Stimulated activated CD8-positive, alpha-beta memory T cell treated with anti-CD3 and anti-CD28 coated beads, Interleukin-4, amount 100 ng/mL, for 1 hour (primary cell): ENCODE measurements at places on chromosomes 11 and 22.

DNA sequence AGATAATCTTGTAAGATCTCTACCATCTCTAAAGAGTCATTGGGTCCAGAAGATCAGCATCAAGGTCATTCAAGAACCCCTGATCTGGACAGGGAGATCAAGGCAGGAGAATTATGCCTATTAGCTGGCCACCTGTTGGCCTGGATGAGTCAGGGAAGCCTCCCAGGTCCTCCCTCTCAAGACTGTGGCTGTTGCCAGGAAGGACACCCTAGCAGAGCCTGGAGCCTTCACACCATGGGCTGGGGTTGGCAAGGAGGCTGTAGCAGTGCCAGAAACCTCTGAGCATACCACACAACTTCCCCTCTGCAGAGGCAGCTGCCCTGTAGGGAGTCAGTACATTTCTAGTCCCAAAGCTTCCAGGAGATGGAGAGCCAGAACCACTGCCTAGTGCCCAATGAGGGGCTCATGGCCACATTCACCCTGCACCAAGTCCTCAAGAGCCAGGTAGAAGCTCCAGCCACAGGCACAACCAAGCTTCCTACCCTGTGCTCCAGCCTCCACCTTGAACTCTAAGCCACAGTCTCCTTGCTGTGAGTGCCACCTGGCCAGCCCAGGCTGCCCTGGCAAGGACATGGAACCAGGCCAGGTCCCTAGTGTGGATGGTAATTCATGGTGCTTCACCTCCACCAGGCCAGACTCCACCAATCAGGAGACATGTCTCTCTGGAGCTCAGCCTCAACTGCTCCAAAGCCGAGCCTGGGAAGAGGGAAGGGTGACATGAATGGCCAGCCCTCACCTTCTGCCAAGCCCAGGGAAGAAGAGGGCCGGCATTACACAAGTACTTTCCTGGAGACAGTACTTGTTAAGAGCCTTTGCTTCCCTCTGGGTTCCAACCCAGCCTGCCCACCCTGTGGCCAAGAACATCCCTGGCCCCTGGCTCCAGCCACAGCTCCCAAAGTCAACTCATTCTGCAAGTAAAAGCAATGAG is 124.3 kb downstream of the BUD13 start:
- DNase-seq = no peak

DNA sequence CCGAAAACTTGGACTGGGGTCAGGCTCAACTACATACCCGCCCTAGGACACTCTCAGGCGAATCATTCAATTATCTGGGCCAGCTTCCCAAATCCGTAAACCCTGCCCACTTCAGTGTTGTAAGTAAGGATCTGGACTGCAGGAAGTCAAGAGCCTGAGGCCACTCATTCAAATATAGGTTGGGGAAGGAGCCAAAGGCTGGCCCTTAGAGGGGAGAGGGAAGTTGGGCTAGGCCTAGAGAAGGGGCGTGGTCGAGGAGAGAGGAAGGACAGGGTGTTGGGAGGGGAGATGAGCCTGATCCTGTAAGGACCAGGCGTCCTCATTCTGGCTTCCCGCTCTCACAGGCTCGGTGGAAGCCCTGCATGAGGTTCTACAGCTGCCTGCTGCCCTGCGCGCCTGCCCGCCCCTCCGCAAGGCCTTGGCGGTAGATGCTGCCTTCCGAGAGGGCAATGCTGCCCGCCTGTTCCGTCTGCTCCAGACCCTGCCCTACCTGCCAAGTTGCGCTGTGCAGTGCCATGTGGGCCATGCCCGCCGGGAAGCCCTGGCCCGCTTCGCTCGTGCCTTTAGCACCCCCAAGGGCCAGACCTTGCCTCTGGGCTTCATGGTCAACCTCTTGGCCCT is 3.0 kb downstream of the SAC3D1 start:
- no peak for DNase-seq

DNA sequence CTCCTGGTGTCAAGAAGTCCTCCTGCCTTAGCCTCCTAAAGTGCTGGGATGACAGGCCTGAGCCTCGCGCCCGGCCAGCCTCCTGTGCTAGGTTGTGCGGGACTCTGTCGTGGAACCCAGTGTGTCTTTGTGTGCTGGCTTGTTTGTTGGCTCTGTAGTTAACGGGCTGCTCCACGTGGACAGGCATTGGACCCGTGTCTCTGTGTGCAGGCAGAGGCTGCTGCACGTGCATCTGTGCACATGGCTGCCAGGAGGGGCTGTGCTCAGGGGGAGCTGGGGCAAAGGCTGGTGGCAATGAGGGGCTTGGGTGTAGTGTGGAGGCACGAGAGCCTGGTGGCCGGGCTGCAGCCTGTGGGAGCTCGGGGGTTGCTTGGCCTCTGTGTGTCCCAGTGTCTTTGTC is 121.3 kb upstream of the ALDH3B2 start:
- no peak for DNase-seq

- DNase-seq = no peak
These were observed 9.2 kb downstream of the POU2AF3 start for GRCh38 chr11:111307472-111308108.

GRCh38 chr11:30619767-30620166 is 33.6 kb upstream of the MPPED2 start:
- no peak for DNase-seq

GRCh38 chr22:33896575-33897447 is 23.5 kb downstream of the LARGE1 start:
- DNase-seq = no peak

DNA sequence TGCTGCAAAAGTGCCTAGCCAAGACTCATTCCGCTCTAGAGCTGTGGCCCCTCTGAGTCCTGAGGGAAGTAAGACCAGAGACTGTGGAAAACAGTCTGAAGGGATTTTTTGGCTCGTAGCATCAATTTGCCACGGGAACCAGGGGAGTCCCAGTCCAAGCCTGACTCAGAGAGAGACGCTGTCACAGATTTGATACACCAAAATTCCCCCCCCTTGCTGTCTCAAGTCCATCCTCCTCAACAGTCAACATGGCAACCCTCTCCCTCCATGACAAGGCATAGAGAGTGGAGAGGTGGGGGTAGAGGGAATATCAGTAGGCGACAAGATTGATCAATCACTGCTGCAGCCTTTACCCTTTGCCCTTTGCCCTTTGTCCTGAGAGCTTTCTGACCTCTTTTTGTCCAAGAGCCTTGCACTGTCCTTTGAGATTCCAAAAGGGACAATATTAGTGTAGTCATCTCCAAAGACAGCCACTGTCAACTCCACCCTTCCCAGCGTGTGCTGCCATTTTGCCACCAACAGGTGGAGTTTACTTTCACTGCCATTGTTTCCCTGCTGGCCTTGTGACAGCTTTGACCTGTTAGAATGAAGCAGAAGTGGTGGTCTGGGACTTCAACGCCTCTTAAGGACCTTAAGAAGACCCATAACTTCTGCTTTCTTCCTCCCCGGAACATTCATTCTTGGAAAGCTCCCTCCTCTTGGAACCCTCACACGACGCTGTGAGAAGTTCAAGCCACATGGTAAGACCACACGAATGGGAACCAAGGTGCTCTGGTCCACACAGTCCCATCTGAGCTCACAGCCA is 7.3 kb downstream of the SLC15A3 start:
- DNase-seq = no peak

DNA sequence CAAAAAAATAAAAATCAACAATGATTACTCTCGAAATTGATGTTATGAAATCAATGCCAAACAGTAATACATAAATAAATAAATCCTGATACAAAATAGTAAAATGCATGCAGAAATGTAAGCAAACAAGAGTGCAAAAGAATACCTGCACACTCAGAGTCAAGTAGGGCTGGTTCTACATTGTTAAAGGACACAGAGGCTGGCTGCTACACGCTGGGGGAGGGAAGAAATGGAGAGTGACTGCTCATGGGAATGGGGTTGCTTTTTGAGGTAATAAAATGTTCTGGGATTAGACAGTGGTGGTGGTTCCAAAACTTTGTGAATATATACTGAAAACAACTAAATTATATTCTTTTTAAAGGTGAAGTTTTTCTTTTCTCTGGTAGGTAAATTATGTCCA is 32.1 kb downstream of the MAPK1 start:
- DNase-seq = no peak

GRCh38 chr22:17873804-17874203 is 99.5 kb upstream of the BID start:
- no peak for DNase-seq

DNA sequence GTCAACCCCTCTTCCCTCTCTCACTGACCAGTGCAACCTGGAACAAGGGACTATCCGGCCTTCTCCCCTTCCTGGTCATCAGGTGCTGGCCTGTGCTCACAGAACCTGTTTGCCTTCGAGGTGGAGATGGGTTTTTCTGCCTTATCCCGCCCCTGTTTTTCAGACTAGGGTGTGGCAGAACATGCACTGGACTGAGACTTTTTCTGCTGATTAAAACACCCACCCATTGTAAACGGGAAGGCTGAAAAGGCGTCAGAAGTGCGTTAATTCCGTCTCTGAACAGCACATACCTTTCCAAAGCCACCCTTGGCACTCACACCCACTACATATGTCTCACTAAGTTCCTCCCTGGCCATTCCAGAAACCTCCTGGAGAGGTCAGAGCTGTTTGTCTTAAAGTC is 4.4 kb upstream of the B3GNT6 start:
- DNase-seq = no peak

GRCh38 chr22:28237112-28237511 is 318.1 kb upstream of the PITPNB start:
- DNase-seq = no peak

DNA sequence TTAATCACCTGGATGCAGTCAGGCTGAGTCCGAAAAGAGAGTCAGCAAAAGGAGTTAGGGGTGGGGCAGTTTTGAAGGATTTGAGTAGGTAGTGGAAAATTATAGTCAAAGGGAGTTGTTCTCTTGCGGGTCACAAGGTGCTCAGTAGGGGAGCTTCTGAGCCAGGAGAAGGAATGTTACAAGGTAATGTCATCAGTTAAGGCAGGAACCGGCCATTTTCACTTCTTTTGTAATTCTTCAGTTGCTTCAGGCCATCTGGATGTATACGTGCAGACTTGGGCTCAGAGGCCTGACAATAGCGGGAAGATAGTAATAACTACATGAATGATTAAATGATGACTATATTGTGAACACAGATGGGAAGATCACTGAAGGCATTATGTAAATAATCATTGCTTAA is 6.2 kb downstream of the SC5D start:
- DNase-seq = no peak

GRCh38 chr22:35958334-35958733 is 70.3 kb downstream of the RBFOX2 start:
- no peak for DNase-seq

- no peak for DNase-seq
These were observed 38.7 kb downstream of the MRTFA start for GRCh38 chr22:40597526-40598430.

GRCh38 chr22:36858156-36858555 is 2.6 kb upstream of the NCF4 start:
- no peak for DNase-seq

DNA sequence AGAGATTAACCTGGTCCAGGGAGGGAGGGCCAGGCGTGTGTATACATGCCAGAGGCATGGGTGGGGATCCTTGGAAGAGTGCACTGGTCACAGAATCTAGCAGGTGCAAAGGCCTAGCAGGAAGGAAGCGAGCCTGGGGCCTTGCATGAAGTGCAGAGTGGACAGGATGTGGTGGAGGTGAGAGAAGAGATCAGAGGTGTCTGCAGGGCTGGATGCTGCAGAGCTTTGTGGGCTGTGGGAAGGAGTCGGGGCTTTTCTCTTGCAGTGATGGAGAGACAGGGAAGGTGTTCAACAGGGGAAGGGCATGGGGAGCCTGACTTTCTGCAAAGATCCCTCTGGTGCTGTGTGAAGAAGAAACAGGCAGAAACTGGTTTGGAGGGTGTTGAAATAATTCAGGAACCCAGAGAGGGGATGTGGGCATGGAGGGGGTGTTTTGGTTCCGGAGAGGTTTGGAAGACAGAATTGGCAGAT is 2.5 kb upstream of the TPST2 start:
- no peak for DNase-seq

GRCh38 chr22:20808844-20809243 is 34.9 kb downstream of the SERPIND1 start:
- no peak for DNase-seq

GRCh38 chr22:47547239-47547661 is 784.8 kb downstream of the TBC1D22A start:
- no peak for DNase-seq

DNA sequence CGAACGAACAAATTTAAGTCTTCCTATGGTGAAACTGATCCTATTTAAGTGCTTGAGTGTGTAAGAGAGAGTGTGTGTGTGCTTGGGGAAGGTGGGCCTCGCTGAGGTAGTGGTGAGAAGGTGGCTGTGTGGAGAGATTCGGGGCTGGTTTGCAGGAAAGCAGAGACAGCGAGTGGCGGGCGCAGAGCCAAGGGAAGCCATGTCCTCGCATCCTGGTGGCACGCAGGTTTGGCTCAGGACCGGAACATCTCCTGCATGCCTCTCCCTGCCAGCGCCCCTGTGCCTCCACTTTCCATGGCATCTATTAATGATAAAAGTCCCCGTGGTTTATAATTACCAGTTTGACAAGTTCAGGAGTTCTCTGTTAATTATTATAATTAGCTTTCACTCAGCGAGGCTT is 383.1 kb upstream of the CADM1 start:
- DNase-seq = no peak

GRCh38 chr22:19127329-19128008 is 3.6 kb upstream of the TSSK2 start:
- no peak for DNase-seq

DNA sequence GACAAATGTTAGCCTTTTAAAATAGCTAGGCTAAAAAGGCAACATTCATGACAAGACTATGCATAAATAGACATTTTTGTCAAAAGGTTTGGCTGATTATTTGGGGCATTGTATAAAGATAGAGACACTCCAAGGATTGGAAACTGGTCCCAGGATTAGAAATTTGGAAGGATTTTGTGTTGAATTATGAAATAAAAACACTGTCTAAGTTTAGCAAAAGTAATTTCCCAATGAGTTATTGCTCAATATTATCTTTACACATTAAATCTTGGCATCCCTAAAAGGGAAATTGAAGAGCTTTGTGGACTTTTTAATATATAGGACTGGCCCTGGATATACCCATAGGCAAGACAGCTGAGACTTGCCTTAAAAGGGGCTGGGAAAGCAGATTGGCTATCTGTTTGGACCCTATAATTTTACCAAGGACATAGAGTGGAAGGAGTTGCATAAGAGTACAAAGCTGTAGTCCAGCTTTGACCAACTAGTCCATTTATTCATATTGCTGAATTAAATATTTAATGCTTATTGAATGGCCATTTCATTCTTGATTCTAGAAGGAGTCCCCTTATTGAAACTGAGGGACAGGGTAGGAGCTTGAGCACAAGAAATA is 382.7 kb downstream of the METTL15 start:
- no peak for DNase-seq

DNA sequence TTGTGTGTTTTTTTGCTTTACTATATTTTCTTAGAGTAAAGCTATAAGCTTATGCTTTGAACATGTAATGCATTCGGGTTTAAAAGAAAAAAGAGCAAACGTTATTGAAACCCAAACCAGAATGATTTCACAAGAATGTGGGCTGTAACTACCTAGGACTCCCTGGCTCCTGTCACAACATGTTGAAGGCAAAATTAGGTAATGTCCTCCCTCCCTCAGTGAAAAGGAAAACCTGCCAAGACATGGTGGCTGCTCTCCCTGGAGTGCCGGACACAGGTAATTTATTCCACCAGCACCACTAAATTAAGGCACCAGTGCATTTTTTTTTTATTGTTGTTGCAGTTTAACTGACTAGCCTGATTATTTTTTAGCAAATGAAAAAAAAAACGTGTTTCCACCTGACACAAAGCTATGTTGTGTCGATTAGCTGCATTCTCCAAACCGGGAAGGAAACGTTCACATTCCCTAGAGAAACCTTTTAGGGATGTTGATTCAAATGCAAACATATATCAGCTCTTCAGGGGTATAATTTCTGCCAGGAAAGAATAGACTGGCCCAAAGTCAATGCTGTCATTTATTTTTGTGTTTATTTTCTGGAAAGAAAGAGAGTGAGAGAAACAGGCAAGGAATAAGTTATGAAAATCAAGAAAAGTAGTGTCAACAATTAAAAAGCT is 134.6 kb downstream of the CCDC34 start:
- DNase-seq = no peak

- no peak for DNase-seq
These were observed 286.4 kb downstream of the NXPE2 start for GRCh38 chr11:114964676-114965214.
